Glutamatergic neuron (in vitro differentiated cells): ENCODE measurements at places on chromosomes 16 and 17. TPM values are rescaled to one million over a fixed set of nuclear protein-coding genes. Genes with fewer than 3 reads are reported as not detected.

- no peak for DNase-seq
Measured at GRCh38 chr16:87644186-87644585, 41.9 kb downstream of the JPH3 start.

GRCh38 chr16:61214780-61215179, 821.5 kb downstream of the CDH8 start:
- DNase-seq: no peak

DNA sequence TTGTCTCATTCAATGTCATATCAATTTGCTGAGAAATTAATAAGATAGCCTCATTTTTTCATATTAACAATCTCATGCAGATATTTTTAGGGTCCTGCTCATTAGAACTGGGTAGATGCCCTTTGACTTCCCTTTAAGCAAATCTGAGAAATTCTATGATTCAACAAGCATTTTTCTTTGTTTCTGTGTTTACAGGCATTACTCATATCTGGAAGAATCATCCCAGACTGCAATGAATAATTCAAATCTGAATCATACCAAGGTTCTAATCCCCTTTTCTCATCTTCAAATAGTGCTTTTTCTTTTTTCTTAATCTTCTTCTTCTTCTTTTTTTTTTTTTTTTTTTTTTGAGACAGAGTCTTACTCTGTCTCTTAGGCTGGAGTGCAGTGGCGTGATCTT, 69.2 kb upstream of the KIFC3 start:
- no peak for DNase-seq

Gene CTNS
- 17.2 TPM for total RNA-seq

Gene PTX4
- total RNA-seq: 2.2 TPM

GRCh38 chr17:81854974-81855774, 5.2 kb downstream of the P4HB start:
- no peak for DNase-seq

- DNase-seq: peak; percentile 62
Measured at GRCh38 chr16:67528870-67529581, 397 bp downstream of the RIPOR1 start.

- DNase-seq: no peak
Measured at GRCh38 chr17:40563220-40564052, 1.8 kb downstream of the CCR7 start.

DNA sequence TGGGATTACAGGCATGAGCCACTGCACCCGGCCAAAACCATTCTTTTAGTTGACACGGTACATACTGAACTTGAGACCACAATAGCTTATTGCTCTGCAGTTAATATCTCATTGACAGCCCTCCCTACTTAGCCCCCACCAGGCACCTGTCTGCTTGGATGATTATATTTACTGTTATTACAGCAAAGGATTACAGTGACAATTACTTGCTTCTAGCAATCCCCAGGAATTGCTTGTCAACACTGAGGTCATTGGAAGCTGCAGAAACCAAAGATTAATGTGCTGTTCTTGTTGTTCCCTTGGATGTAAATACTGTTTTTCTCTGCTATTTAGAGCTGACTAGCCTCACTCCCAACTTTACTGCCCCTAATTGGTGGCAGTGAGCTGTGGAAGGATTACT, 211.2 kb downstream of the LGALS9B start:
- DNase-seq: no peak

Gene CSH2
- total RNA-seq: 0.56 TPM

Gene RILP
- total RNA-seq: 4.2 TPM

Gene GLP2R
- not detected for total RNA-seq

Gene CCL18
- total RNA-seq: not detected

DNA sequence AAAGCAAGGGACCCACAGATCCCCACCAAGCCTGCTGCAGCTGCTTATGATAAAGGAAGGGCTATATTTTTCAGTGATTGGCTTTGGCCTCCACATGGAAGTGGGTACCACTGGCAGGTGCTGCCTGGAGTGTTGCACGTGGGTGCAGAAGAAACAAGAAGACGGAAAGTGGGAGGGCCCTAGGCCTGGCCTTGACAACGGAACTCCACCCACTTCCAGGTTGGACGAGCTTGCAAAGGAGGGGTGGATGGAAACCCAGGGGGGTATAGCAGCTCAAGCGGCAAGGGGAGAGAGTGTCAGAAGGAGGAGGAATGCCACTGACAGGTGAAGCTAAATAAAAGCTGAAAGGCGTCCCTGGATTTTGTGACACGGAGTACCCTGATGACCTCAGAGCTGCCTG, 20.3 kb downstream of the TRIM25 start:
- DNase-seq: no peak

DNA sequence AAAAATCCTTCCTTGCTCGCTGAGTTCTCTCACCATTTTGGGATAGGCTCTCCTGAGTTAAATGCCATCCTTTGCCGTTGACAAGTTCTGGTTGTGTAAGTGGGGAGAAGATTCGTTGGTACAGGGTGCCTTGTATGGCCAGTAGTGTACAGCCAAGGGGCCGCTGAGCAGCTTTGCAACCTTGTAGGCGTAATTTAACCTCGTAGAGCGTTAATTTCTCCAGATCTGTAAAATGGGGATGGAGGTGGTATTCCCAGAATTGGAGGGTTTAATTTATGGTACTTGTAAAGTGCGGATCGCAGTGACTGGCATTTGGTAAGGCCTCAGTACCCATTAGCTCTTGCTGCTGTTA, 1.4 kb downstream of the ARSG start:
- no peak for DNase-seq

GRCh38 chr16:7524419-7524818, 191.8 kb downstream of the RBFOX1 start:
- DNase-seq: no peak

- DNase-seq: no peak
Measured at GRCh38 chr17:56982312-56982711, 4.4 kb downstream of the SCPEP1 start.

Gene KIF18B
- 7.4 TPM for total RNA-seq

Gene KRT31
- not detected for total RNA-seq

- no peak for DNase-seq
Measured at GRCh38 chr17:17175917-17176316, 30.2 kb downstream of the PLD6 start.

- DNase-seq: no peak
Measured at GRCh38 chr17:48632579-48633265, 6.6 kb upstream of the HOXB9 start.

DNA sequence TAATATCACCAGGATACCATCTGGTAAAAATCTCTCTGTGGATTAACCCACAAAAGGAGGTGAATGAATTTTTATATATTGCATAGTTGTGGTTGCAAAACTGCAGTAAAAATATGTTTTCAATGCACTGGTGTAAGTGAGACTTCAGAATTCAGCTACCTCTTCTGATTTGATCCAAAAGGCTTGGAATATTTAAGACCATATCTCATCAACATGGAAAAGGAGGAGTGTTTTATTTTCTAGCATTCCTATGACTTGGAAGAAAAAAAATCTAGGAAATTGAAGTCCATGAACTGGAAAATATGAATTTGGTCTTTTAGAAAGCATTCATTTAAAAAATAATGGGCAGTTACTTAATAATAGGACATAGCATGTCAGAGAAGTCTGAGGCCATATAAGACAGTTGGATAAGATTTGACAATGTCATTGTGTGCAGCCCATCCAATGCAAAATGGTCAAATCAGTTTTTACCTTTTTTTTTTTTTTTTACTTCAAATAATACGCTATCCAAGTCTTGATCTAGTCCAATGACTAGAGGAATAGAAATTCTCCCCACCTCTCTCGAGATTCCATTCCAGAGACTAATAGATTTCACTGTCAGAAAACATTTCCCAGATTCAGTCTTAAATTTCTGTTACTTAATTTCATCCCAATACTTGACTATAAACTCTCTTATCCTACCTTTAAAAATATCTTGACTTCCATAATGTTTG, 364.9 kb upstream of the PMFBP1 start:
- no peak for DNase-seq

Gene SEZ6
- total RNA-seq: 6.7 TPM

Gene CDH16
- not detected for total RNA-seq

Gene YWHAE
- 1,106 TPM for total RNA-seq

Gene OR1D2
- not detected for total RNA-seq

Gene IFI35
- not detected for total RNA-seq

DNA sequence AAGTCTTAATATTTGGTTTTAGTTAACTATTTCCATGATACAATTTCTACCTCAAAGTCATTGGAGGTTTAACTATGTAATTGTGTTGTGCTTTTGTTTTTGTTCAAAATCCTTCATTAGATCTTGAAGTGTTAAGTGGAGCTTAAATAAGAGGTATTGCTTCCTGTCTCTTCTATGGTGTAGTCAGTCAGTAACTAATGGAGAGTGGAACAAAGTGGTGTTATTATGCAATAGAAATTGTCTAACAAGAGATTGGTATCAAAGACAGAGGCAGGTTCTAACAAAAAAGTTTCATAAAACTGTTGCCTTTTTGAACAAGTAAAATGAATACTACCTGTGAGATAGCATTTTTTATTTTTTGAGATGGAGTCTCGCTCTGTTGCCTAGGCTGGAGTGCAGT, 45.2 kb downstream of the GRB7 start:
- DNase-seq: no peak

GRCh38 chr17:50130559-50131305, 772 bp upstream of the SAMD14 start:
- DNase-seq: no peak

DNA sequence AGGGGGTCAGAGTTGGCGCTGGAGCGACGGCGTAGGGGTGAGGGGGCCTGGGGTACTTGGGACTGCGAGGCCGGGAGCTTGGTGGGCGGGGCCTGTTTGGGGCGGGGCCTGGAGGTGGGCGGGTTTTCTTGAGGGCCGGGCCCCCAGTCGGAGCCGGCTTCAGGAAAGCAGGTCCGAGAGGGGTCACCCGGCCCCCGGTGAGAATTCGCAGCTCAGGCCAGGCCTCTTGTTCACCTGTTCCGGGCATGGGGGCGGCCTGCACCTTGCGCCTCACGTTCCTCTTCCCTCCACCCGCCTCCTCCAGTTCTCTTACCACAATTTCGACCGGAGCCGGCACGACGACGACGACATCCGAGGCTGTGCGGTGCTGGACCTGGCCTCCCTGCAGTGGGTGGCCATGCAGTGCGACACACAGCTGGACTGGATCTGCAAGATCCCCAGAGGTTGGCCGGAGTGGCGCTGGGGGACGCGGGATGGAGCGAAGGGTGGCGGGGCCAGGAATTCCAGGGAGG, 52.5 kb downstream of the MRC2 start:
- DNase-seq: no peak

- no peak for DNase-seq
Measured at GRCh38 chr17:72576289-72576759, 455.5 kb downstream of the SOX9 start.

Gene CCL1
- not detected for total RNA-seq

- no peak for DNase-seq
Measured at GRCh38 chr17:67262435-67263117, 17.6 kb upstream of the HELZ start.

GRCh38 chr16:8293413-8293812, 296.9 kb downstream of the TMEM114 start:
- no peak for DNase-seq

- no peak for DNase-seq
Measured at GRCh38 chr17:70185285-70185684, 16.0 kb downstream of the KCNJ2 start.

DNA sequence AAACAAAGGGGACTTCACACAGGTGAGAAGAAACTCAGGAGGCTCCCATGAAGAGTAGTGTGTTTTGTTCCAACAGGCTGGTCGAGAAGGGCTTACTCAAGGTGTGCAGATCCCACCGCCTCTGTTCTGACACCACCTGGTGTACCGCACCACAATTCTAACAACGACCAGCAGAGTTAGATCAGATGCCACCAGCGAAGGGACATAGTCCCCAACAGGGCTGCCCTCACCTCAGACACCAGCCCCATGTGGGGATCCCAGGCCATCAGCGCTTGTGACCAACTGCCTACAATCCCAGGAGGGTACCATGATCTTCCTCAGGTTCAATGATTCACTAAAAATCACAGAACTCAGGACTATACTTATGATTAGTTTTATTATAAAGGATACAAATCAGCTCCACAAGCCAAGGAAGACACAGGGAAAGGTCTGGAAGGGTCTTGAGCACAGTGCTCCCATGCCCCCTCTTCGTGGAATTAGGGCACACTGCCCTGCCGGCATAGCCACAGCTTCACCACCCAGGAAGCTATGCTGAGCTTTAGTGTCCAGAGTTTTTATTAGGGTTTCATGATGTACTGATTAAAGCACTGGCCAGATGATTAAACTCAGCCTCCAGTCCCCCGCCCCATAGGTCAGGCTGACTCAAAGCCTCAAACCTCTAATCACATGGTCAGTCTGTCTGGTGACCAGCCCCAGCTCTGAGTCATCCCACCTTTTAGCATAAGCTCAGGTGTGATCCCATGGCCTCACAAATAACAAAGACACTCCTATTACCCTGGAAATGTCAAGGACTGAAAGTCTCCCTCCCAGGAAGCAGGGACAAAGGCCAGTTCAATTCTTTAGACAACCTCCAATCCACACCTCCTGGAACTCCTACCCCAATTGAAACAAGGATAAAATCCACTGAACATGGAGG, 26.0 kb downstream of the TRIM25 start:
- DNase-seq: no peak

Gene CD300LD
- not detected for total RNA-seq

- DNase-seq: no peak
Measured at GRCh38 chr16:85124636-85125346, 12.5 kb upstream of the CIBAR2 start.

GRCh38 chr16:685967-686366, 1.8 kb upstream of the JMJD8 start:
- peak; percentile 67 for DNase-seq

DNA sequence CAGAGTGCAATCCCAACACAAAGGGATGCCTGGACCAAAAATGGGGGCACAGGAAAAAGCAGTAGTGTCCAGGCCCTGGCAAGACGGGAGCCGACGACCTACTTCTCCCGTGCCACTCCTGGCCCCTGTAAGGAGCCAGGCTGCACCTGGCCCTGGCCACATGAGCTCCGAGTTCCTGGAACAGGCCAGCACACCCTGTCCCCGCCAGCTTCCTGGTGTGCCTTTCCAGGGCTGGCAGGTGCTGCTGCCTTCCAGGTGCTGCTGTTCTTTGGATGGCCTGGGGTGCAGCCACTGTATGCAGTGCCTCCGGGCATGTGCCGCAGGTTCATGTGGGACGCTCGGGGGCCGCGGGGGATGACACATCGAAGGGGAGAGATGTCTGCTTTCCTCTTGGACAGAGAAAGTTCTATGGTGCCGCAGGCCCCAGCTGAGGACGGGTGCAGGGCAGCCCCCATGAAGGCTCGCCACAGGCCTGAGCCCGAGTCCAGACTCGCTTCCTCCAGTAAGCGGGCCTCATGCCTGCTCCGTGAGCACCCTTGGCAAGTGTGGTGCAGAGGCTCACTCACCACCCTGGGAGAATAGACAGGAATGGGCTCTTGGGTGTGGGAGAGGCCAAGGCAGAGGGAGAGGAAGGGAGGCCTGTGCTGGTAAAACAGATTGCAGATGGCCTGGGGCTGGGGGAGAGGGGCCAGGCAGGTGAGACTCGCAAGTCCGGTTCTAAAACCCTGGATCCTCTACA, 54.7 kb upstream of the FASN start:
- no peak for DNase-seq

Gene IKZF3
- total RNA-seq: not detected
